Stimulated activated CD4-positive, alpha-beta T cell treated with anti-CD3 and anti-CD28 coated beads, TNF-alpha, amount 100 ng/mL, for 24 hours (primary cell): ENCODE measurements at places on chromosomes 2 and 18.

DNA sequence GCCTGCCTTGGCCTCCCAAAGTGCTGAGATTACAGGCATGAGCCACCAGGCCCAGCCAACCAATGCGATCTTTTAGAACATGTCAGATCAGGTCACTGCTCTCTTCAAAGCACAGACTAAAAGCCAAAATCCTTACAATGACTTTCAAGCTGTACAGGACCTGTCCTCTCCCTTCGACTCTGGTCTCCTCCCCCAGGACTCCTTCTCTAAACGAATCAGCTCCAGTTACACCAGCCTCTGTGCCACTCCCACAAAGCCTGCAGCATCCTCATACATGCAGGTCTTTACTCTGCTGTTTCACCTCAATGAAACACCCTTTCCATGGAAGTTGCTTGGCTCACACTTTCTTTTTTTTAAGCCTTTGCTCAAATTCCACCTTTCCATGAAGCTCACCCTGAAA is 436.0 kb downstream of the METTL4 start:
- DNase-seq = no peak

GRCh38 chr2:128801576-128801975 is 482.9 kb upstream of the HS6ST1 start:
- DNase-seq = no peak

DNA sequence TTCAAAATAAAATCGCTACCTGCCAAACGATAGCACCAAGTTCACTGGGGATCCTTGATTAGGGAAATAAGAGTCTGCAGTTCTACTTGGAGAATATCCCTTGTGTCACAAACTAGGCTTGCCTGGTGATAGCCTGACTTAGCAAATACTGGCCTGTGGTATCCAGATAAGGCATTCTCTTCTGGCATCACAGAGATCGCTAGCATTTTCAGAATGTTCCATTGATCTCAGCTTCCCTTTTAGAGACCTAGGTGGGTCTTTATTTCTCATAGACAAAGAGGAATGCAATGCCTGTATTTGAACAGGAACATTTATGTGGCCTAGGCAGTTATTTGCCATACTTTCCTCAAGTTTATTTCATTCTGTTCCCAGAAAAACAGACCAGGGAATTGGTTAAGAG is 349.1 kb downstream of the STK39 start:
- no peak for DNase-seq

DNA sequence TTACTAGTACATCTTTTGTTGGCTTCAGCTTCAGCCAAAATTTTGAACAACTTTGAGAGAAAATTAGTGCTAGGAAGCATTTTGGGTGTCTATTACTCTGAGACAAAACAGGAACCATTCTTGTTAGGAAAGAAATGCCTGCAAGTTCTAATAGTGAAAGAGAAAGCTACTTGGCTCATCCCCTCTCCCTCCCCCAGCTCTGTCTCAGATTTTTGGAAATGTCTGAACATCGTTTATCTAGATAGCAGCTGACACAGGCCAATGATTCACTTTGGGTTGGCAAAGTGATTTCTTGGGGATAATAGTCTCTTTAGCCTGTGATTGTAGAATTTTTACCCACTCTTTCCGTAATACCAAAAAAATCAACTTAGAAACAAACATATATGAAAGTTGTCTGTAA is 42.3 kb upstream of the PTPRM start:
- no peak for DNase-seq

DNA sequence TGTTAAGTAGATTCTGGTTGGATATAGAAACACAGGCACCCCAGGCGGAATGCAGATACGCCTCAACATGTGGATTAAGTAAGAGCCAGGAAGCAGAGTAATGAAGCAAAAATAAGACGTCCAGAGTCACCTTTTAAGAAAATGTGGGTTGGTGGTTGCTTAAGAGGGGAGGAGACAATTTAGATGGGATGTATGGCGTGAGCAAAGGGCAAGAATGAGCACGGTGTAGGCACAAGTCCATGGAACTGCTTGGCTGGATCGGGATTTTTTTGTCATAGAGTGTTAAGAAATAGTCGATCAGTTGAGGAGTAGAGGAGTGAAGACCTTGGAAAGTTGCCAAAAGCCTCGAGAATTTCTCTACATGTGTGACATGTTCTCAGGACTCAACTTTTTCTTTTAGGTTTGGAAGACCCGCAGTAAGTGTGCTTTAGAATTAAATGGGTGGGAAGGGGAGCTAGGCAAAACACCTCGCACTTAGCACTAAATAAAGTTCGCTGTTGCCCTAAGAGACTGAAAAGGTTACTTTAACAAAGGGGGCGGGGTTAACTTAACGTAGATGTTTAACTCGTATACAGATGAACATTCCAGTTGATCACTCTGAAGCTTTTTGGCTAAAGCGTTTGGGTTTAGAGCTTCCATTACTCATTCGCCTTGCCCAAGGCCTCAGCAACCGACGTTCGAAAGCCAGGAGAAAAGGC is 716 bp upstream of the SLC39A10 start:
- no peak for DNase-seq

GRCh38 chr2:68385220-68385906 is 20.3 kb downstream of the PLEK start:
- DNase-seq = no peak

- no peak for DNase-seq
Measured at GRCh38 chr18:75127143-75128021, 81.6 kb downstream of the PTGR3 start.

- DNase-seq = no peak
Measured at GRCh38 chr2:54468673-54469072, 12.5 kb downstream of the SPTBN1 start.

- peak; percentile 32 for DNase-seq
Measured at GRCh38 chr2:196259507-196260481, 88.4 kb upstream of the STK17B start.

- DNase-seq = no peak
Measured at GRCh38 chr18:46320297-46320696, 216.1 kb downstream of the HAUS1 start.

GRCh38 chr2:122955776-122956175 is 1069.3 kb upstream of the CNTNAP5 start:
- DNase-seq = no peak

DNA sequence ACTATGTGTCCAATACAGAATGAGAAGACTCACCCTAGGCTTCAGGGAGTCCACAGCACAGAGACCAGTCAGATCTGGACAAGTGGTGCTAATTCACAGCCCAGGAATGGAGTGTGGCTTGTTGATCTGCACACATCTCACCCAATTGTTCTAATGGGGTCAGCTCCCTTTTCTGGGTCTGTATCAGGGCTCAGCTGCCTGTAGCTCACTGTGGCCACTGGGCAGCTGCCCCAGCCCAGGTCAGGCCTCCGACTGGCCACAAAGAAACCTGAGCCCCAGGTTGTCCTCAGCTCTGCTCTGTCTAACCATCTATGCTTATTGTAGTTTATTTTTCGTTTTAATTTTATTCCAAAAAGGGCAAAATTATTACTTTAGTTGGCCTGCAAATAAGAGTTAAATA is 202.3 kb upstream of the RAB6C start:
- no peak for DNase-seq

DNA sequence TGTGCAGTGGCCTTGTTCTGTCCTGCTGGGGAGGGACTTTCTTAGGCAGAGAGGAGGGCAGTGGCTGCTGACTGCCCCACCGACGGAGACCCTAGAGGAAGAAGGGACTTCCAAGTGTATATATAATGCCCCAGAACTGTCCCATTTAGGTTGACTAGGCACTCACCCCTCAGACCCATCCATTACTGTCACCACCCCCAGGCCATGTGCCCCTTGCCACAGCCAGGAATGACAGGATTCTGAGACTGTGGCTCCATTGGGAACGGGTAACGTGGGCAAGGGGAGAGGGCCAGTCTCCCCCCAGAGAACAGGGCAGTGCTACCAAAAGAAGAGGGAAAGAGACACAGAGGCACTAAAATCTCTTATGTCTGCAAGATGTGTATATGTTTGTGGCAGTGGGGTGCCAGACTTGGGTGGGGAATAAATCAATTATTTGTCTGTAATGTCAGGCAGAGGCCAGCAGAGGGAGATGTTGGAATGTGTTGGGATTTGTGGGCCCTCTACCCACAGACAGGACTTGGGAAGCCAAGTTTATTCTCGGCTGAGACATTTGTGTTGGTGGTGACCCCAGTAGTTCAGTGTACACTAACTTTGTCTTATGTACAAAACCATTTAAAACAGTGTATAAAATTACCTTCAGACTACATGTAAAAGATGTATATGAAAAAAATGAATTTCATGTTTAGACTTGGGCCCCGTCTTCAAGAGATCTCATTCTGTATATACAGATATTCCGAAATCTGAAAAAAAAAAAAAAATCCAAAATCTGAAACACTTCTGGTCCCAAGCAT is 24.0 kb upstream of the TMEM37 start:
- no peak for DNase-seq

DNA sequence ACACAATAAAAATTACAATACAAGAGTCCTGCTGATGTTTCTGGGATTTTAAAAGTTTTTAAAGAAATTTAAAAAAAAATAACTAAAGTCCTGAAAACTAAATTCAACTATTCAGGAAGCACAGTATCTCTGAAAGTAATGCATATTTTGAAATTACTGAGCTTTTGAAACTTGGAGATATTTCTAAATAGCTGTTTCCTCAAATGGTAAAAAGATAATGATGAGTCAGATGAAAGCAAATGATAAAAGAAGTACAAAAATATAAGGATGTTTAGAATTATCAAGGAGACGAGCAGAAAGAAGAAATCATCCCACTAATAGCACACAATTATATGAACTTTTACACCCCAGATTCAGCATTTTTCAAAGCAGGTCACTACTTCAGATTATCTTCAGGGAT is 90.2 kb upstream of the SLC25A52 start:
- DNase-seq = no peak

DNA sequence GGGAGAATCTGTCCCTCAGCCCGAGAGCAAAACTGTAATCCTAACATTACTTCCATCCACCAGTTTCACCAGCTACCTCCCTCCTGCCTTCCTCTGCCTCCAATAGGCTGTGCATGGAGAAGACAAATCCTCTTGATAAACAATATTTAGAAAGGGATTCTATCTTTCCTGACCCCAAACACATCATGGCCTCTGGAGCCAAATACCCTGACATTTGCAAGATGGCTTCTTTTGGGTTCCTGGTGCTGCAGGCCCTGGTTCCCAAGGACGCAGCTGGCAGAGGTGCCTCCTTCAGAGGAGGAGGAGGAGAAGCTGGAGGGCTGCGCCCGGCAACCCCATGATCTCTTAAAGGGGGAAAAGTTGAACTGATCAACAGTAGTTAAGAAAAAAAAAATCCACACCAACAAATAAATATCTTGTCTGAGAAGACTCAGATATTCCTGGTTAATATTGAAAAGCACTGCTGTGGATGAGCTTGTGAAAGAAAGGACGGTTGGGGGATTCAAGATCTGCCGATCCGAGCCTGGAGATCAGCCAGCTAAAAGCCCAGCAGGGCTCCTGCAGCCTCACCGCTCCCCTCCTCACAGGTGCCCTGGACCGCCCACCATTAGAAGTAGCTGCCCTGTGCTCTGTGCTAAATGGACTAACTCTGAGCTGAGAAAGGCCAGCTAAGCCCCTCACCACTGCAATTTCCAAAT is 116.8 kb downstream of the MSH2 start:
- no peak for DNase-seq

DNA sequence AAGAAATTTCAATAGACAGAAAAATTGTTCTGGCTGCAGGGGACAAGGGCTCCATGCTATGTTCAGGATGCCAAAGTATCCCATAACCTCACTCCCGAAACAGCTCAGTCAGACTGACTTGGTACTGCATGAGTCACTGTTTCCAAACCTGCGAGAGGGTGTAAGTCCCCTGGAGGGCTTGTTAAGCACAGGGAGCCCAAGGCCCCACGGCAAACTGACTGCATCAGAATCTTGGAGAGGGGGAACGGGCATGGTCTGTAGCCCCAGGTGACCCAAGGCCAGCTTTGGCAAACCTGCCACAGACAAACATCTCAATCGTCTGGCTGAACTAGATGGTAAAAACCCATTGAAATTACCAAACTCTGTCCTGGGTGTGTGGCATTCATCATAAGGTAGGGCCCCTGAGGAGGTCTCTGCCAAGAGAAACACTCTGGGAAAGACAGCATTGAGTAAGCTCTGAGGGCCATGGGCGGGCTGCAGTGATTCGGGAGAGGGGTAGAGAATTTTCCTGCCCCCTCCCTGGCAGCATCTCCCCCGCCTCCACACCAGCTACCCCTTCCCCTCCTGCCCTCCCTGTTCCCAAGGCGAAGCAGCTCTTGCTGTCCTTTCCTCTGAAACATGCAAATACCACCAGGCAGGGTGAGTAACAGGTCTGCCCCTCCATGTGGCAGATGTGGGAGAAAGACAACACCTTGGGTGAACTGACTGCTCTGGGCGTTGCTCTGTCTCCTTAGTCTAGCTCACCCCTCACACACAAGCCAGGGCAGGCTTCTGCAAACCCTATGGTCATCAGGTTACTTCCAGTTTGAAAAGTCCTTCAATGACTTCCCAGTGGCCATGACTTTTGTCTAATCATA is 274.7 kb upstream of the SIX2 start:
- DNase-seq = no peak

GRCh38 chr2:67283641-67284040 is 113.5 kb upstream of the ETAA1 start:
- no peak for DNase-seq

GRCh38 chr2:235537587-235537986 is 43.7 kb downstream of the AGAP1 start:
- DNase-seq = no peak

DNA sequence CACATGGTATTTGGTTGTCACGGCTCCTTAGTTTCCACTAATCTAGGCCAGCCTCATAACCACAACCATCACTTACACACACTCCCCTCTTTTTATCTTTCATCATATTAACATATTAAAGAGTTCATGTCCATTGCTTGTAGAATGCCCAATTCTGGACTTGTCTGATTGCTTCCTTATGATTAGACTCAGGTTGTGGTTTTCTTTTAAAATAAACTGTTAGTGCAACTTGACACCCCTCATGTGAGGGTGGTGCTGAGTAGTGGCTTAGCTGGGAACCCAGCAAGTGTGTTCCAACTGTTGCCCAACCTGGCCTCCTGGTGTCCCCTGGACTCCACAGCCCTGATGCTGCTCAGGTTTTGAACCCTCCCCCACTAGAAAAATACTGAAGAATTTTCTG is 20.1 kb upstream of the CD207 start:
- DNase-seq = no peak
